Inflammatory macrophage (primary cell): ENCODE measurements at places on chromosomes 16 and 17.
A peak's percentile ranks its signal among the peaks of the same experiment; 100 is the strongest.

DNA sequence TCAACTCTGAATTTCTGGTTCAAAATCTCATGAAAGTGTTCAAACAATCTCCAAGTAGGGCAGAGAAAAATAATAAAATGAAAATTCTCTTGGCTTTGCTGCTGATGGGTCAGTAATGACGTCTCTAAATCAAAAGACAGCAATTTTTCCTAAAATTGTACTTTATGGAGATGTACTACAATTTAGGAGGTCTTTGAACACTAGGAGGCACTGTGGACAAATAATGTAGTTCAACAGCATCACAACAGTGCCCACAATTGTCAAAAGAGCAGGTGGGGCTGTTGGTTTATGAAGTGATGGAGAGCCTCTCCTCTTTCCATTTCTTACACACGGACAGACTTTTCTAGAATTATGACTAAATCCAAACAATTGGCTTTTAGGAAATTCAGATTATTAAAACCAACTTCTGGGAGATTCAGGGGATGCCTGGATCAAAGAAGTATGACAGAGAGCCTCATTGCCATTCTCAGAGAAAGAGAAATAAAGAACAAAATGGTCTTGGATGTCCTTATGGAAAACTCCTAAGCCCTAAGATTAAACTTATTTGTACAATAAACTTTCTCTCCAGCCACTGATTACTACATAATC is 23.8 kb downstream of the EZH1 start:
- peak; percentile 69 for DNase-seq

DNA sequence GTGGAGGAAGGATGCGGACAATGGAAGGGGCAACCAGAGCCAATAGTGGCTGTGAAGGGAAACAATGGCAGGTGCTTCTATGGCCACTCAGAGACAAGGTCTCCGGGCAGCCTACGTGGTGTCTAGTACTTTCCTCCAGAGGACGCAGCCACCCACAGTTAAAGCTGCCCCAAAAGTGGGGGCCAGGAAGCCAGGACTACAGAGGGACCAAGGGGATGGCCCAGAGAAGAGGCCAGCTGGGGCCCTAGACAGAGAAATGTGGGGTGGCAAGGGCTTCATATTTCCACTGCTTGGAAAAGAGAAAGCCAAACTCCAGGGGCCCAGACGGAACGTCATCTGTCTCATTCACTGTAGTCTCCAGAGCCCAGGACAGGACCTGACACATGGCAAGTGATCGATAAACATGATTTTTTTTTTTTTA is 837 bp upstream of the PER1 start:
- no peak for DNase-seq

DNA sequence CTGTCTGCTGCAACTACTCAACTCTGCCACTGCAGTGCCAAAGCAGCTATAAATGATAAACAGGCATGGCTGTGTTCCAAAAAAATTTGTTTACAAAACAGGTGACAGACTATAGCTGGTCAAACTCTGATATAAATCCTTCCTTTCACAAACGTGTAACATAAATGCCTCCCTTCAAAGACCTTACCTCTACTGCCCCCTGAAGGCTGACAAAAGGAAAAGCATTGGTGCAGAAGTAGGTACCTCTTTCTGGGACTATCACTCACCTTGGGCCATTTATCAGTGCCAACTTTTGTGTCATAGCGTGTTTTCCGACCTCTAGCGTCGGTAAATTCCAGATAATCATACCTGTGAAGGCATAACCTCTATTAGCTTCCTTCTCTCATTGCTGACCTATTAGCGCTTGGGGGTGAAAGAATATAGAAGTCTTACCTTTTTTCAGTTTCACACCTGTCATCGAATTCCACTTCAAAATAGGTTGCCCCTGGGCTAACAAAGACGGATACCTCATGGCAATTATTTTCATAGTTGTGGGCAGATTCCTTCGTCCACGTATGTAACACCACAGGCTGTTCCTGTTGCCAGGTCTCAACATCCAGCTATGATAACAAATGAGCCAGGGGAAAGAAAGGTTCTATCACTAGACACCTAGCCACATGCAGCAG is 67.9 kb downstream of the ZZEF1 start:
- no peak for DNase-seq

DNA sequence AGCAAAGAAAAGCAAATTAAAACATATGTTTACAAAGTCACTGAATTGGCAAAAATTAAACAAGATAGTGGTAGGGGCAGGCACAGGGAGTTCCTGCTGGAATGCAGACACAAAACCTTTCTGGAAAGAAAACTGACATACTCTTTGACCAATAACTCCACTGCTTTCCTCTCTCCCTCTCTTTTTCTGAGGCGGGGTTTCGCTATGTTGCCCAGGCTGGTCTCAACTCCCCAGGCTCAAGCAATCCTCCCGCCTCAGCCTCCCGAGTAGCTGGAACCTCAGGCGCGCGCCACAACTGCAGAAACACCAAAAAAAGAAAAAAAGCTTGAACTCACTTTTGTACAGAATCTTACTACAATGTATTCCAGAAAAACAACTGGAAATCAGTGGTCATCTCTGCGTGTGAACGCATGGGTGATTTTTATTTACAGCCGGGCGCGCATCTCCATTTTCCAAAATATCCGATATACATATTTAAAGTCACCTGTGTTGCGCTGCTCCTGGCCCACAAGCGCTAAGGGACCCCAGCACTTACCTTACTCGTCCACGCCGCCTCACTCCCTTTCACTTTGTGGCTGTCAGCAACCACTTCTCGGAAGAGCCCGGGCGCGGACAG is 480 bp downstream of the TXNL4B start:
- peak; percentile 15 for DNase-seq

DNA sequence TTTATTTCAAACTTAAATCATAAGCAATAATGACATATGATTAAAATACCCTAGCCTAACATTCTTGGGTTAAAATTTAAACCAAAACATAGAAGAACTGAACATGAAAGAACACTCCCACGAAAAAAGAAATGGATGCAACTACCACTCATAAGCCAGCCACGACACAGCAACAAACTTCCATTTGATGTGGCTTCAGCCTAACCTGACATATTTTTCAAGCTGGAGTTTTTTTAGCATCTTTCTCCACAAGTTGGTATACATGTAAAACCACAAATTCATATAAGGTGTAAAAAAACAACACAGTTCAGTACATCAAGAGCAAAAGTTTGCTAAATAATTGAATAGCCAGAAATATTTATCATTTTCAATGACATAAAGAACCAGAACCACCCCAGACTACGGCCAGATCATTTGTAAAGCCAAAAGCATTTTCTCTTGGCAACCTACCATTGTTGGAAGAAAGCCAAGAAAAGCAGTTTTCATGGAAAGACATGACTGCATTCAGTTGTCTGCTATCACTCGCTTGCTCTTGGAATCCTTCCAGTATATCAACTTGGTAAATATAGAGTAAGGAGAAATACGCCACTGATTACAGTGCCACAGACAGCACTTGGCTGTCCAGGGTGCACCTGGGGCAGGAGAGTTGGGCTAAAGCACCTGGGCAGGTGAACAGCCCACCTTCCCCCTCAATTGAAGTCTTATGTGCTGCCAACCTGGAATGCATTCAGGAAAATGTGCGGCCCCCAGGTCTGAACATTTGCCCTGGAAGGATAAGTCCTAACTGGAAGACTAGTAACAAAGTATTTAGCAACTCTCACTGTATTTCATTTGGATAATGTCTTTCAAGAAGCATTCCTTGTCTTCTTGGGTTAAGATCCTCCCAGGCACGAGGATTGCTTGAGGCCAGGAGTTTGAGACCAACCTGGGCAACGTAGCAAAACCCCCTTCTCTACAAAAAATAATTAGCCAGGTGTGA is 60.5 kb downstream of the CREBBP start:
- DNase-seq = no peak

DNA sequence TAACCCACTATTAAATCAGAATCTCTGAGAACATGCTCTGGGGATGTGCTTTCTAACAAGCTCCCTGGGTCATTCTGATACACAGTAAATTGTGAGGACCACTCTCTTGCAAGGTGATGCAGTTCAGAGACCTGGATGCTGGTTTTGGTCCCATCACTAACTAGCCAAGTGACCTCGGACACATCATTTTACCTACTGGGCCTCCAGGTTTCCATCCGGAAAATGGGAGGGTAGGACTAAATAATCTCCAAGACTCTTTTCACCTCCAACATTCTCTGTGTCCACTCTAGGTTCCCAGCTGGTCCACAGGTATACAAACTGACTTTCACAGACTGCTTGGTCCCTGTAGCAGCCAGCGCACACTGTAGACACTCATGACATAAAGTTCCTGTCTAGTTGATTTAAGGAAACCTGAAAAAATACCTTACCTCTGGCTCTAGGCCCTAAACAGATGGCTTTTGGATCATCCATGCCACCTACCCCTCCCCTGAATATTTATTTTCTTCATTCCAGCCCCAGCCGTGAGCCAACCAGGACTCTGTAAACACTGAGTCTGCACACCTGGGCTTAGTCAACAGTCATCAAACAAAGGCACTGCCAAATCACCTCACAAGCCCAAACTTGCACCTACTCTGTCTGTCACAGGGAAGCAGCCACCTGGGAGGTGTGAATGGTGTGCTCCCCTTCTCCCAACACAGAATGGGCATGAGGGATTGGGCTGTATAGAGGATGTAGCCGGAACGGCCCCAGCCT is 51.3 kb upstream of the MRPS23 start:
- no peak for DNase-seq

DNA sequence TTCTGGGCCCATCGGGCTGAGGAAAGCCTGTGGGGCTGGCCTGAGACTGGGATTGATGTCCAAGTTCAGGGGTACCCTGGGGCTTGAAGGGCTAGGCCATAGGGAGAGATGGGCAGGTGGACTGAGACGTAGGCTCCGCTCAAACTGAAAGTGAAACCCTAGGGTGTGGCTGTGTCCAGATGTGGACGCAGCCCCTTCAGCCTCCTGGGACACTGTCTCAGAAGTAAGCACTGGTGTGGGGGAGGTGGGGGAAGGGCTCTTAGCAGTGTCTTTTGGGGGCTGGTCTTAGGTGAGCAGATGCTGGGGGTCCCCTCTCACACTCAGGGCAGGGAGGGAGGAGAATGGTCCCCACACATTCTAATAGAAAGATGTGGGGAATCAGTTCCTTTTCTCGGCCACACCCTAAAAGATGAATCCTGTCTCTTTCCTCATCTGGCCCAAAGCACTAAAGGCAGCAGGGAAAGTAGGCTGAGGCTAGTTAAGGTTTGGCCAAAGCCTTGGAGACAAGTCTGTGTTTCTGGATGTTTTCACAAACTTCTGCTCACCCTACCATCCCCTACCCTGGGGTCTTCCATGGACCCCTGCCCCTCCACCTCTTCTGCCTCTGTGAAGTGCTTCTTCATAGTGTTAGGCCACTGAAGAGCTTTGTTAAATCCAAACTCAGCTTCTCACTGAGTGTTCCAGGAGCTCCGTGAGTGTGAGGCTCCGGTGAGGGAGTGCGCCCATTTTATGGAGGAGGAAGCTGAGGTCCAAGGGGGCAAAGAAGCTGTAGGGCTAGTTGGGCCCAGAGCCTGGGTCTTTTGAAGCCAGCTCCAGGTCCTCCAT is 5.6 kb downstream of the FMNL1 start:
- peak; percentile 64 for DNase-seq

DNA sequence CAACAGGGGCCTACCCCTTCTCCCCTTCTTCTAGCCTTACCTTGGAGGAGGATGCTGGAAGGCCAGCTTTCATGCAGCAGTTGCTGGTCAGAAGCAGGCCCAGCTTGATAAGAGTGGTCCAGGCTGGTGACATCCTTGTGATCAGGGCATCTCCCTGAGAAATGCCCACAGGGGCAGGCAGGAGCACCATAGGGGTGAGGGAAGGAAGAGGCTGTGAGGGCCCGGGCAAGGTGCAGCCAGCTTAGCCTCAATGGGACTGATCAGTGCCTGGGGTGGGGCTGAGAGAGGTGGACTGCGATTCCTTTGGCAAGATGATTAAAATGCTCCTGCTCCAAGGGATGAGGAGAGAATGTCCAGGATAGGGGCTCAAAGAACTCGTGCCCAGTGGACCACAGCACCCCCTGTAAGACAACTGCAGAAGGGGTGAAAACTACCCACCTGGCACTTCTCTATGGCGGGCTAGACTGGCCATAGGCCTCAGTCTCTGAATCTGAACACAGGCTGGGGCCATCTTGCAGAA is 9.5 kb upstream of the GALK1 start:
- DNase-seq = no peak

GRCh38 chr16:51163894-51164566 is 13.0 kb upstream of the SALL1 start:
- no peak for DNase-seq

DNA sequence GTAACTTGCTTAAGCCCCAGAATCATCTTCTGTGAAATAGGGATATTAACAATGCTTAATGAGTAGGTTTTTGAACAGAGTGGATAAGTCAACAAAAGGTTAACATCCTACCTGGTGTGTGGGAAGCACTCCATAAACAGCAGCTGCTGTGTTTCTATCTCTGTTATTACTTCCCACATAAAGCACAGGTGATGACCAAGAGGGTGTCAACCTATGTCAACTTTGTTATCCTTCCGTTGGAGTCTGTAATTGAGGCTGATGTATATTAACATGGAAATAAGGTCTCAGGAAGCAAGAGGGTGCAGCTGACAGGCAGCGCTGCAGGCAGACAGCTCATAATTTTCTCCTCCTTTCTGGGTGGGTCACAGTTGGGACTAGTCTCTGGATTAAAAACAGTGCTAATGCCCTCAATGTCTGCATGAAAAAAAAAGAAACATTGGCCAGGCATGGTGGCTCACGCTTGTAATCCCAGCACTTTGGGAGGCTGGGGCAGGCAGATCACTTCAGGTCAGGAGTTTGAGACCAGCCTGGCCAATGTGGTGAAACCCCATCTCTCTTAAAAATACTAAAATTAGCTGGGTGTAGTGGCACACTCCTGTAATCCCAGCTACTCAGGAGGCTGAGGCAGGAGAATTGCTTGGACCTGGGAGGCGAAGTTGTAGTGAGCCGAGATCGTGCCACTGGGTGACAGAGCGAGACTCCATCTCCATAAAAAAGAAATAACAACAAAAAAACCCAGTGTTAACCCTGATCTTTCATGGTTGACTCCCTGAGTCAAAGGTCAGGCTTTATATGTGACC is 269.6 kb downstream of the SNX29 start:
- DNase-seq = no peak

DNA sequence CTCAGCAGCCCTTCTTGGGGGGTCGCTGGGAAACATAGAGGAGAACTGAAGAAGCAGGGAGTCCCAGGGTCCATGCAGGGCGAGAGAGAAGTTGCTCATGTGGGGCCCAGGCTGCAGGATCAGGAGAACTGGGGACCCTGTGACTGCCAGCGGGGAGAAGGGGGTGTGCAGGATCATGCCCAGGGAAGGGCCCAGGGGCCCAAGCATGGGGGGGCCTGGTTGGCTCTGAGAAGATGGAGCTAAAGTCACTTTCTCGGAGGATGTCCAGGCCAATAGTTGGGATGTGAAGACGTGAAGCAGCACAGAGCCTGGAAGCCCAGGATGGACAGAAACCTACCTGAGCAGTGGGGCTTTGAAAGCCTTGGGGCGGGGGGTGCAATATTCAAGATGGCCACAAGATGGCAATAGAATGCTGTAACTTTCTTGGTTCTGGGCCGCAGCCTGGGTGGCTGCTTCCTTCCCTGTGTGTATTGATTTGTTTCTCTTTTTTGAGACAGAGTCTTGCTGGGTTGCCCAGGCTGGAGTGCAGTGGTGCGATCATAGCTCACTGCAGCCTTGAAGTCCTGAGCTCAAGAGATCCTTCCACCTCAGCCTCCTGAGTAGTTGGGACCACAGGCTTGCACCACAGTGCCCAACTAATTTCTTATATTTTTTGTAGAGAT is 3.4 kb downstream of the STH start:
- DNase-seq = peak; percentile 77

- DNase-seq = no peak
Measured at GRCh38 chr16:56258508-56259424, 67.5 kb downstream of the GNAO1 start.

- DNase-seq = no peak
Measured at GRCh38 chr16:31714903-31715504, 158.6 kb upstream of the ZNF267 start.

- DNase-seq = peak; percentile 26
Measured at GRCh38 chr16:50152351-50152806, 727 bp upstream of the TENT4B start.
